ENCODE measurements at places on chromosomes 13 and 19.

DNA sequence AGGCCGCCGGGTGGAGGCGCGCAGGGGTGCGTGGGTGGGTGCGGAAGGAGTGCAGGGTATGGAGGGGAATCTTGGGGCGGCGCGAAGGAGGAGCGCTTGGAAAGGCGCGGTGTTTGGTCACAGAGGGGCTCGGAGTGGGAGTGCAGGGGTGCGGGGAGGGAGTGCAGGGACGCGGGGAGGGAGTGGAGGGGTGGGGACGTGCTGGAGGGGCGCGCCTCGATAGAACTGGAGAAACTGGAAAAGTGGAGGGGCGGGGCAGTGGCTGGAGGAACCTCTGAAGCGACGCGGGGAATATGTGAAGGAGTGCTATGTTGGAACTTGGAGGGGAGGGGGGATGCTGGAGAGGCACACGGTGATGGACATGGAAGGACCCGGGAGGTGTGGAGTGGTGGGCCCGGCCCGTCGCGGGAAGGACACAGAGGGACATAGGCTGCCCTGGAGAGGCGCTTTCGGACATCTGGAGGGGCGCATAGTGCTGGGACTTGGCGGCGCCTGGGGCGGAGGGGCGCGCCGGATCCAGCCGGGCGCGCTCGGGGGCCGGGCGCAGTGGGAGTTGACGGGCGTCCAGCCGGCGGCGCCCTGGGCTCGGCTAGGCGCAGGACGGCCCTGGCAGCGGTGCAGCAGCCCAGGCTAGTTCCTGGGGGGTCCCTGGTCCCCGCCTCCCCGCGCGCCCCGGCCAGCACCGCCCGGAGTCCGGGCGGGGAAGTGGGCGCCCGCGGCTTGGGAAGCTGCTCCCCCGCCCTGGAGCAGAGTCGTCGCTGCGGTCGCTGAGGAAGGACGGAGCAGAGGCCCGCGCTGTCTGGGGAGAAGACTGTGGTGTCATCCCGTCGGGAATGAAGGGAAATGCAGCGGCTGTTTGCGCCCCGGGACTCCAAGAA is 20.8 kb upstream of the SGCG start:
- DNase-seq, result no peak

- no peak for DNase-seq
Measured at GRCh38 chr13:91270031-91270430, 77.5 kb upstream of the MIR17HG start.

DNA sequence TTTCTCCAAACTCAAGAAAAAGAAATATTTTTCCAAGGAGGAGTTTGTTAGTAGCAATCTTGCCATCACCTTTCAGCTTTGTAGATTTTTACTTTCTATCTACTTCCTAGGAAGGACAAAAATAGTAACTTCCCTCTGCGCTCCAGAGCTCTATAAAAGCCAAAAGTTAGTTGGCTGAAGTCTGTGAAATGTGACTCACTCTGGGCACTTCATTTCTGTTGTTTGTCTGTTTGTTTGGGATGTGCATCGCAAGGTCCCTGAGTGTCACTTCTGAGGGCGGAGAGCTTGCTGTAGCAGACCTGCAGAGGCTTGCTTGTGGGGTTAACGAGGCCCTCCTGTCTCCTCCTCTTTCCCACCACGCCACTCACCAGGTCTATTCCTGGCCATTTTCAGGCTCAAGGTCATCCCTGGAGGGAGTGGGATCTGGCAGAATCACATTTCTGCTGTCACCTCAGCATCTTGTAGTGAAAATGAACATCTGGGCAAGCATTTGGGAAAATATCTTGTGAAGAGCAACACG is 307.6 kb downstream of the GPC6 start:
- DNase-seq, result no peak

DNA sequence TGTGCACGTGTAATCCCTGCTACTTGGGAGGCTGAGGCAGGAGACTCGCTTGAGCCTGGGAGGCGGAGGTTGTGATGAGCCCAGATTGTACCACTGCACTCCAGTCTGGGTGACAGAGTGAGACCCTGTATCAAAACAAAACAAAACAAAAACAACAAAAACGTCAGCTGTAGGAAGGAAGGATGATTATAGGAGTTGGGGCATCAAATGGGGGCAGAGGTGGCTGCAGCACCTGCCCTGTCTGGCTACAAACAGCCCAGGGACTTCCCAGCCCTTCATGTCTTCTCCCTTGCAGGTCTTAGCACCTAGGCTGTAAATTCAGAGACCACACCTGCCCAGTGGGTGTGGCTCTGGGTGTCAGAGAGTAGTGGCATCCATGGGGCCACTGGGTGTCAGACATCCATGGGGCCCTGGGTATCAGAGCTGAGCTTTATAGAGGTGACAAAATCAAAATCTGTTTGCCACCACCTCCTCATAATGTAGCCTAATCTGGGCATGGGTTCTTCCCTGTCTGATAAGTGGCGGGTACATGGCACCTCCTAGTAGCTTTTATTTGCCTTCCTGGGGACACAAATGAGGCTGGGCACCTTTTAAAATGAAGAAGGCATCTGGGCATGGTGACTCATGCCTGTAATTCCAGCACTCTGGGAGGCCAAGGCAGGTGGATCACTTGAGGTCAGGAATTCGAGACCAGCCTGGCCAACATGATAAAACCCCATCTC is 4.7 kb upstream of the B3GNT3 start:
- DNase-seq, result no peak

- DNase-seq, result no peak
Measured at GRCh38 chr13:22563272-22563671, 617.5 kb upstream of the SGCG start.

GRCh38 chr13:110700641-110701040 is 5.3 kb downstream of the CARS2 start:
- no peak for DNase-seq

- DNase-seq, result no peak
Measured at GRCh38 chr19:41206926-41207750, 11.9 kb upstream of the AXL start.

DNA sequence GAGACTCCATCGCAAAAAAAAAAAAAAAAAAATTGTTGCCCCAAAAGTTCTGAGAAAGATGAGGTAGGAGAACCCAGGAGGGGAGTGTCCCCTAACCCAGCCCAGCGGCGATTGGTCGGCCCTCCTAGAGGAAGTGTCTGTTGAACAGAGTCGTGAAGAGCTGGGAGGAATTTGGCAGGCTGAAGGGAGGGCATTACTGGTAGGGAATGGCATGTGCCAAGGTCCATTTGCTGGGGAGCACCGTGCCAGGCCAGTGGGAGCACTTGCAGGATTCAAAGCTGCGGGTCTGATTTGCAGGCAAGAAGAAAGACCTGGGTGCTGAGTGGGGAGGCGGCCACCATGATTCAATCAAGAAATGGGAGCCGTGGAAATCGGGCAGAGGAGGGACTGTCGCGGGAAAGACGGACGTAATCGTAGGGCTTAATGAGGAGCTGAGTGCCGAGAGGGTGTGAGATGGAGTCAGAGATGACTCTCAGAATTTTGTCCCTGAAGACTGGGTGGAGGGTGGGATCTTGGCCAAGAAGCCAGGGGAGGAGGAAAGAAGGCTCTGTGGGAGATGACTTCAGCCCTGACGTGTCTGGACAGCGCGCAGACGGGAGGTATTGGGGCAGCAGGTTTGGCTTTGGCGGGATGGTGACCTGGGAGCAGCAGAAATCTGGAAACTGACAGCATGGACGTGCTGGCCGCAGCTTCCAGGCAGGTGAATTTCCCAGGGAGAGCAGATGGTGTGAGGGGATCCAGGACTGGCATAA is 15.4 kb downstream of the CERS4 start:
- no peak for DNase-seq

- no peak for DNase-seq
Measured at GRCh38 chr19:46115396-46116106, 8.9 kb downstream of the IGFL3 start.

DNA sequence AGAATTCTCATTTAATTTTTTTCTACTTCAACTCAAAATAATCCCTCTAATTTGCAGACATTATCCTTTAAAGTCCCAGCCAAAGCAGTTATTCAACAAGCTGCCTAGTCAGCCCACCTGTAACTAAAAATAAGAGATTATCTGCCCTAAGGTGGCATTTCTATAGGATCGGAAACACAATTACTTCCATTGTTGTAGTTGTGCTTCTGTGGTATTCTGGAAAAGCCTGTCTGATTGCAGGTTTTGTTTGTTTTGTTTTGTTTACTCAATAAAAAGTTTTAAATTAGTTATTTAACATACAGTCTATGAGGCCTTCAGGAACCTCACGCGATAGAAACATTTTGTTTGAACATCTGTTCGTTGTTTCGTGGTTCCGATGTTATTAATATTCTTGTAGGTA is 101.0 kb downstream of the ZIC5 start:
- no peak for DNase-seq

DNA sequence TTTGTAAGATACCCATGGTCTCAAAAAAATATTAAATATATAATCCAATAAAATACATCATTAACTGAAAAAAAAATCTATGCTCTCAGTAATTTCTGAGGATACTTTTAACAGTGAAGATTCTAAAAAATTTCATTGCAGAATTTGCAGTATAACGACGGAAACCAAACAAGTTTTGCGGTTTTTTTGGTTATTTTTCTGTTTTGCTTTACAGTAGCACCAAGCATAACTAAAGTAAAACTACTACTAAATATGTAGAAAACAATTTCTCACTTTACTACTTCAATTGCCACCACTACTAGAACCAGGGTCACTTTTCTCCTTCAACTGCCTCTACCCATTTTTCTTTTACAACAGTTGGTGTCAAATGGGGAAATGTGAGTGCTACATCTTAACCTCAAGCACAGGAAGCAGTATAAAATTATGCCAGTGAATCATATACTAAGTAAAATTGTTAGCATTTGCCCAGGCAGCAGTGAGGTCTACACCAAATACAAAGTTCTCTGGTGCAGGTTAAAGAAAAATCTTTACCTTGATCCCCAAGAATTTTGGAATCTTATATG is 24.1 kb downstream of the MICU2 start:
- DNase-seq, result no peak

- DNase-seq, result no peak
Measured at GRCh38 chr13:54029720-54030119, 1001.1 kb downstream of the OLFM4 start.

DNA sequence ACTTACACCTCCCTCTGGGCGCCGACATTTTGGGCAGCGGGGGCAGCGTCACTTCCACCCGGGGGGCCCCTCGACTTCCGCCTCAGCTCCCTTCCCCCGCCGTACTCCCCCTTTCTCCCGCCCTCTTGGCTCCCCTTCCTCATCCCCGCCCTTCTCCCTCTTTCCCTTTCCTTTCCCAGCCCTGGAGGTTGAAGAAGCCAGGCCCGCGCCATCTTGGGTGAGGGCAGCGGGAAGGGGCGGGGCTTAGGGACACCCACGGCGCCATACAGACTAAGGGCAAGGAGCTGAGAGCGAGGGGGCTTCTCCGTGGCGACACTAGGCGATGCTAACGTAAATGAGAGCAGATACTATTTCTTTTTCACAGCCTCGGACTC is at the start of gene FIZ1:
FIZ1 (minus strand) TSS at position 50 of the 374 bp plus-strand sequence. CDS start 1,652 bp downstream, outside the sequence.
- peak; percentile 95 for DNase-seq

DNA sequence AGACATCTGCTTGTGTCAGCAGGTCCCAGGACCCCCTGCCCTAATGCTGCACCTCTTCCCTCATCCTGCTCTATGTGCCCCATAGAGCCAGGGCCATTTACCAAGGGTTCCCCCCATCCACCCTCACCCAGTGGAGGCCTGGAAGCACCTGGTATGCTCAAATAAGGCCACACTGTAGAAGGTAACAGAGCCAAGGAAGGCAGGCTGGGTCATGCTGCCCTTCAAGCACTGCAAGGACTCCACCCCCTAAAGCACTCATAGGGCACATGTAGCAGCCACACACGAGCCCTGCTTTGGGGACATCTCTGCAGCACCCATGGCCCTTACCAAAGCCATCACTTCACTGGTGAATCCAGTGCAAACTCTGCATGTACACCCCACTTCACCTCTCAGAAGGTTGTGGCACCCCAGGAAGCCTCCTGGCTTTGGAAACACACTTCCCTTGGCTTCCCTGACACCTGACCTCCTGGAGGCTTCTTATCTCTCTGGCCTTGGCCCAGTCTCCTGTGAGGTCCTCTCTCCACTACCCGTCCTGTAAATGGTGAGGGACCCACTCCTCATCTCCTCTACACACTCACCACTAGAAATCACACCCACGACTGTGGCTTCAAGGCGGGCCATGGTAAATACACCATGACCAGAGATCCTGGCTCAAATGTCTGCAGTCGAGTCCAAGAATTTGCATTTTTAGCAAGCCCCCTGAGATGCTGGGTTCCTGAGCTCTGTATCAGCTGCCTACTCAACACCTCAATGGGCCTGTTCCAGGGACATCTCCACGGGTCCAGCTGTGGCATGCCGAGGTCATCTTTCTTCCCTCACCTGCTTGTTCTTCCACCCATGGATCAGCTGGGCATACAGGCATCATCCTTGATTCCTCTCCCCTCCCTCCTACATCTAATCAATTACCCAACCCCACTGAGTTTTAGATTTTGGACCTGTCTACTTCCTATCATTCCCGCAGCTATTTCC is 80.9 kb upstream of the DOCK9 start:
- no peak for DNase-seq

DNA sequence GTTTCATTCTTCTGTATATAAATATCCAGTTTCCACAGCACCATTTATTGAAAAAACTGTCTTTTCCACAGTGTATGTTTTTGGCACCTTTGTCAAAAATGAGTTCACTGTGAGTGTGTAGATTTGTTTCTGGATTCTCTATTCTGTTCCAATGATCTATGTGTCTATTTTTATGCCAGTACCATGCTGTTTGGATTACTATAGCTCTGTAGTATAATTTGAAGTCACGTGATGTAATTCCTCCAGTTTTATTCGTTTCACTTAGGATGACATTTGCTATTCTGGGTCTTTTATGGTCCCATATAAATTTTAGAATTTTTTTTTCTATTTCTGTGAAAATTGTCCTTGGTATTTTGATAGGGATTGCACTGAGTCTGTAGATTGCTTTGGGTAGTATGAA is 11.0 kb upstream of the ZNF823 start:
- DNase-seq, result no peak

- no peak for DNase-seq
Measured at GRCh38 chr13:32117001-32117400, 85.4 kb downstream of the FRY start.

DNA sequence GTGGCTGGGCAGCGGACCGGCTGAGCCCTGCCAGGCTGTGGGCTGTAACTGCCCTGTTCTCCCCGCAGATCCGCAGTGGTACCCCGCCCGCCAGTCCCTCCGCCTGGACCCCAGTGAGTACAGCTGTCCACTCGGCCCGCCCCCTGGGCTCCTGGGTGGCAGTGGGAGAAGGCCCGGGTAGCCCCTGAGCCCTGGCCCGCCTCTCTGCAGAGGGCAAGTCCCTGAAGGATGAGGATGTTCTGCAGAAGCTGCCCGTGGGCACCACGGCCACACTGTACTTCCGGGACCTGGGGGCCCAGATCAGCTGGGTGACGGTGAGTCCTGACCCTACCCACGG is 8.3 kb downstream of the NDUFB7 start:
- no peak for DNase-seq

GRCh38 chr13:58926858-58927257 is 1236.9 kb downstream of the DIAPH3 start:
- no peak for DNase-seq

GRCh38 chr13:44322928-44323327 is 50.7 kb upstream of the SERP2 start:
- DNase-seq, result peak; percentile 43

GRCh38 chr19:48720251-48720612 is 707 bp upstream of the MAMSTR start:
- DNase-seq, result no peak

GRCh38 chr19:29044037-29044436 is 168.9 kb downstream of the UQCRFS1 start:
- no peak for DNase-seq

All from trophoblast cell (in vitro differentiated cells and primary cell).